Stomach (tissue), 19 donors: ENCODE measurements at places on chromosomes 12 and 14.

DNA sequence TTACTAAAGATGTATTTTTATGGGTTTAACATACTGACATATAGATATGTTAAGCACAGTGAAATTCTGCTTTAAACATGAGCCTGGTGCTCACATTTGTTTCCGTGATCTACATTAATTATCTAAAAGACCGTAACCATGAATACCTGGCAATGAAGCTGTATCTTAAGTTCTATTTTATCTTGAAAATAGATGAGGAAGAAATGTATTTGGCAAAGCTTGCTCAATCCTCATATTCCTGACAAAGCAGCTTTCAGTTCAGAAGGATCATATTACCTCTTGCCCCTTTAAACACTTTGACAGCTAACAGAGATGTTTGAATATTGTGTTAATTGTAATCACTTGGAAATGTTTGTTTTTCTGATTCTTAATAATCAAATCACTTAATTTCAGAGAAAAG, 9.8 kb downstream of the EPYC start:
- DNase-seq = peak; percentile 37

GRCh38 chr12:64587447-64587846, 22.8 kb upstream of the RASSF3 start:
- DNase-seq = no peak

DNA sequence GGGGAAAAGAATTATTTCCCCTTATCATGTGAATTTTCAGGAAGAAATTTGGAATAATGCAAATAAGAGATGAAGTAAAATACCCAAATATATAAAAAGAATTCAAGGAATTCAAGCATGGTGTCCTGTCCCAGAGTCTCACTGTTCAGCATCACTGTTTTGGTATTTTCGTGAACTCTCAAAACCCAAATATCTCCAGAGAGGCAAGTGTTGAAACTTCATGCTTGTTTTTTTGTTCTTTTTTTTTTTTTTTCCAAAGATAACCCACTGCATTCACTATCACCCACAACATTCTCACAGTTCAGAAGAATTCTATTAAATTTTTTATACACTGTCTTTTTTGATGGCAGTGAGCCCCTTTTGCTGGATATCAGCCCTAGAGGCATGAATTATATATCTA, 354.9 kb downstream of the DIO2 start:
- no peak for DNase-seq

DNA sequence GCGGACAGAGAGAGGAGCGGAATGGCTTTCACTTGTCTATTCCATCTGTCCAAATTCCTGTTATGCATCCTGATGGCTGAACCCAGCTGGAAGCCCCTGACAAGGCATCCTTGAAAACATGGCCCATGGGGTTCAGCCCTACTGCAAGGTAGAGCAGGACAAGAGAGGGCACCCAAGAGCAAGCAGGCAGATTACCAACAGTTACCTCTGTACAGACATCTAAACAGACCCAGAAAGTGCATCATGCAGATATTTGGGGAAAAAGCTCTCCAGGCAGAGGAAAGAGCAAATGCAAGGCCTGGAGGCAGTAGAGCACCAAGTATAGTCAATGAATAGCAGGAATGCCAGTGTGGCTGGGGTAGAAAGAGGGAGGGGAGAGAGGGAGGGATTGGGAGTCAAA, 407.5 kb downstream of the PCNX1 start:
- no peak for DNase-seq

- no peak for DNase-seq
Observed at GRCh38 chr12:76866726-76867125, 12.1 kb downstream of the CSRP2 start.

DNA sequence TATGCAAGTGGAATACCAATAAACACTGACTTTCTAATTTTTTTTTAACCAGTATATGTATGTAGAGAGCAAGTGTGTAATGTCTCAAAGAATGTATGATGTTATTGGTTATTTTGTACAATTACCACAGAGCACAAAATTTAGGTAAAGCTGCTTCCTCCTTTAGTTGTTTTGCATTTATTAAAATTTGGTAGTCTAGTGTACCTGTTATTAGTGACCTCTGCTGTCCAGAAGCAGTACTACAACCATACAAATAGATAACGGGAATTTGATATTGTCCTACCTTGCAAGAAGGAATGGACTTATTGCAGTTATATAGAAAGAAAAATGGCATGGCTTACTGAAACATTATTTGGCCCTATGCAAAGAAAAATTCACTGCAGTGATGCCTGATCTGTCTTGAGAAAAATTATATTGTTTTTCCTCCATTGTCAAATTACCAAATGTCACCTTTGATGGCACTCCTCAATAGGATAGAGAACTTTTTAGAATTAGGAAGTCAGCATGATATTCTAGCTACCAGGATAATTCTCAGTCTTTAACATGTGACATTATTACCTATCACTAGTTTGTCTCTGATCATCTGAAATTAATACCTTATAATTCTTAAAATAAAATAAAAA, 153.9 kb upstream of the RMST start:
- DNase-seq = peak; percentile 71

DNA sequence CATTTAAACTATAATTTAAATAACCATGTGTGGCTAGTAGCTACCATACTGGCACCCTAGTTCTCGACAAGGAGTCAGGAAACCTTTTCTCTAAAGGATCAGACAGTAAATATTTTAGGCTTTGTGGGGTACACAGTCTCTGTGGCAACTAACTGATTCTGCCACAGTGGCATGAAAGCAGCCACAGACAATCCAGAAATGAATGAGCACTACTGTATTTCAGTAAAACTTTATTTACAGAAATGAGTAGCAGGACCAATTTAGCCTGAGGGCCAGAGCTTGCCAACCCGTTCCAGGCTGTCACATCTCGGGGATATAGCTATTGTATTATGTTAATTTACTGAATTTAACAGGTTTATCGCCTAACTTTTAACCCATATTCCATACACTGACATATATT, 278.7 kb downstream of the ITPR2 start:
- no peak for DNase-seq

DNA sequence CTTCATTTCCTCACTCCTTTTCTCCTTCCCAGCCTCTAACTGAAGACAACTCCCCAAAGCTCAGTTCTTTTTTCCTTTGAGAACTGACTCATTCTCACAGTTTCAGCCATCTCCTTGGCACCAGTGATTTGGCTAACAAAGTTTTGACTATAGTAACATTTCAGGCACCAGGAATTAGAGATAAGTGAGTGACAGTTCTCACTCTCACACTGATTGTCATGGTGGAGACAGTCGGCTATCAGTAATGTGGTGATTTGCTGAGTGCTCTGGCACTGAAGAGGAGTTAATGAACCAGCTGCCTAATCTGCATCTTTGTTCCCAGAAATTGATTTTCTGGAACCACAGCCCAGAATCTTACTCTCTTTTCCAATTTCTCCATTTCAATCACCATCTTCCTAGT, 29.5 kb downstream of the HELB start:
- no peak for DNase-seq

DNA sequence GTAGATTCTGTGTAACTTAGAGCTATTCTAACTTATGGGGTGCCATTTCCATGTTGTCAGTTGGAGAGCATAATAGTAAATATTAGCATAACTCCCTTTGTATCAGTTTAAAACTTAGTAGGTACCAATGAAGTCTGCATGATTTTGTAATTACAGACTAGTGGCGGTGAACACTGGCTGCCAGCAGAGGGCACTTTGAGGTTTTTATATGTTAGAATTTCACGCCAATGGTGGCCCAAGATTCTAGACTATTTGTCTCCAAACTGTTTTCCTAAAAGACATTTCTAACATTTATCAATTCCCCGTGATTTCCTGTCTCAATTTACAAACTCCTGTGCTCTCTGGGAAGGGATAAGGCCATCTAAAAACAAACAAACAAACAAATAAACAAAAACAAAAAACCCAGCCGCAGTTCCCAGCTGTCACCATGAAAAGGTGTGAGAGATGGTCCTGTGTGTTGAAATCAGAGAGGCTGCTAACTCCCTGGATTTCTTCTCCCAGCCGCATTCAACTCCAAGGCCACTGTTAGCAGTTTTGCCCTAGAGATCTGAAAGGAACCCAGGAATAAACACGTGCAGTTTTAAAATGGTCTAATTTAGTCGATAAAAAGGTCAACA, 57.6 kb downstream of the BRMS1L start:
- DNase-seq = peak; percentile 54

GRCh38 chr14:42323426-42323825, 716.8 kb downstream of the LRFN5 start:
- no peak for DNase-seq

DNA sequence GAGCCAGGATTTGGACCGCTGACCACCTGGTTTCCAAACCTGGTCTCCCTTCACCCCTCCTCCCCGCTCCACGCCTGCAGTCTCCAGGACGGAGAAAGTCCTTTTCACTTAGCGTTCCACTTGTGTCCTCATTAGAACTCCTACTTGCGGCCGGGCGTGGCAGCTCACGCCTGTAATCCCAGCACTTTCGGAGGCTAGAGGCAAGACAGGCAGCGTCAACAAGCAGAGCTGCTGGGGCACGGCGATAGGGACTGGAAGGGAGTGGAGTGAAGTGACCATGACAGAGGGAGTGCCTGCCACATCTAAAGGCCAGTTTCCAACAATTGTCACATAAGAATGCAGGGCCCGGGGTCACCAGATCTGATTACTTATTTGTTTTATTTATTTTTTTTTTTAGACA, 132.5 kb upstream of the NCOR2 start:
- peak; percentile 56 for DNase-seq

GRCh38 chr14:51566831-51567582, 84.7 kb upstream of the FRMD6 start:
- DNase-seq = no peak

DNA sequence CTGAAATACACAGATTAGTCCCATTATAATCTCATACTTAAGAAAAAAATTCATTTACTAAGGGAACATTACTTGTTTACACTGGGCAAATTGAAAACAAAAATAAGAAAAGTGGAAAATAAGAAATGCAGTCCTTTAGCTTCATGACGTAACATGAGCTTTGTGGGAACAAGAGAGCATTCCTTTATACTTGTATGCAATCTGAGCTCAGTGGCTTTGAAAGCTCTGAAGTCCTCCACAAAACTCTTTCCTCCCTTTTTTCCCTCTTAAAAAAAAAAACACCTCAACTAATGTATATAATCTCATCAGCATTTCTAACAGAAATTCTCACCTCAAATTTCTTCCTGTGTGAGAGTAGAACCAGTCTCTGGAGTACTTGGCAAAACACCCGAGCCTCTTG, 76.9 kb upstream of the OTX2 start:
- no peak for DNase-seq

GRCh38 chr14:106599209-106599608, 1072.8 kb downstream of the TMEM121 start:
- DNase-seq = no peak

DNA sequence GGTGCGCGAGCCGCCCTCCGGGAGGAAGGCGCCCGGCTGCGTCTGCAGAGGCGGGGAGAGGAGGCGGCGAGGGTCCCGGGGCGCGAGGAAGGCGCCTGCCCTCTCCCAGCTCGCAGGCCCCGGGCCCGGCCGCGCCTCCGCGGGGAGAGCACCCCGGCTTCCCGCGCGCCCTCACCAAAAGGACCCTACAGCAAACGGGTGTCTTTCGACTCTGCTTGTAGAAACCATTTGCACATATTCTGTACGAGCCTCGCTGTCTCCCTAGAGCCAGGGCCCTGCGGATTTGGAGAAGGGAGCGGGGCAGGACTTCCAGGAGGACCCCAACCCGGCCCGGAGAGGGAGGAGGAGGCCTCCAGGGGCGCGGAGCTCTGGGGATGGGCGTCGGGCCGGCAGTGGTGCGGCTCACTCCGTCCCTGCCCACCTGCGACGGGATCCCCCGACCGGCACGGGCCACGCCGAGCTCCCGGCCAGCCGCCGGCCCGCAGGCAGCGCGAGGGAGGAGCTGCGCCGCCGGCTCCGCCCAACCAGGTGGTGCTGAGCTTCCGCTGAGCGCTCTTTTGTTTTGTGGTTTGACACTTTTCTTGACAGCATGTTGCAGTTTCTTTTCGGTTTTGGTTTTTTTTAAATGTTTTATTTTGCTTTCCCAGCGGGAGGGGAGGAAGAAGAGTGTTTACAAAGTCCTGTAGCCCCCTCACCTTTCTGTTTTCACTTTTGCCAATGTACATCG, 103.3 kb upstream of the FKBP4 start:
- DNase-seq = no peak

DNA sequence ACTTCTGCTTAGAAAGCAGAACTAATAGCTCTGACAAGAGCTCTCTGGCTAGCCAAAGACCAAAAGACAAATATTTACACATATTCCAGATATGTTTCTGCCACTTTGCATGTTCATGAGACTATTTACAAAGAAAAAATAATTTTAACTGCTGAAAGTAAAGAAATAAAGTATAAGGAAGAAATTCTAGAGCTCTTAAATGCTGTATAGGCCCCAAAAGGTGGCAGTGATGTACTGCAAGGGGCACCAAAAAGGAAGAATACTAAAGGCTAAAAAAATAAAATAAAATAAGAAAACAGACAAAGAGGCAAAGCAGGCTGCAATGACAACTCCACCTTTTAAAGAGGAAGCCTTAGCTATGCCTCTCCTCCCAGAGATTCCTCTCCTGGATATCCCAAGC, 23.0 kb downstream of the KLRK1 start:
- DNase-seq = no peak

DNA sequence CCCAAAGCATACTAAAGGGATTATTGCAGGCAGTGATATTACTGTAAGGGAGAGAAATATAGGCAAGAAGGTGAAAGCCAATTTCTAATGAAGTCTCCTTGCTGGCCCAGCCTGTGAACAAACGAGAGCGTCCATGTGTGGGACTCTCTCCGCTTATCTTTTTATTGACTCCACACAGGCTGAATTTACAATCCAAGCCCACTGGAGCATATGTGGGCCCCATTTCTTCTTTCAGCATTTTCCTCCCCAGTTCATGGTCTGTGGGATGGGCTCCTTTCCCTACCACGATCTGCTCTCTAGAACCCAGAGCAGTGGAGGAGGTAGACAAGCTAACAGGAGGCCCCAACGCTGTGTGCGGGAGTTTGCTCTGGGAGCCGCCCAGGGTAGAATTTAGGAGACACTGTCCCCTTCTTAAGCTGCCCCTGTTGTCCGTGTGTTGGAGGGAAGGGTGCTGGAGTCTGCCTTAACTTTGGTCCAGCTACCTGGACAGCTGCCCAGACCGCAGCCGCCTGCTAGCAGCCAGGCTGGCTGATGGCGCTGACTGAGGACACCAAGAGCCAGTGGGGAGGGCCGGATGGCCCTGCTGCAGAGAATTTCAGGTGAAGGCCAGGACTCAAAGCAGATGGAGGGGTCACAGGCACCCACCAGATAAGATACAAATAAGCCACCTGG, 3.2 kb upstream of the HOXC11 start:
- no peak for DNase-seq

- no peak for DNase-seq
Observed at GRCh38 chr12:100077367-100077766, 65.3 kb downstream of the BLTP3B start.

DNA sequence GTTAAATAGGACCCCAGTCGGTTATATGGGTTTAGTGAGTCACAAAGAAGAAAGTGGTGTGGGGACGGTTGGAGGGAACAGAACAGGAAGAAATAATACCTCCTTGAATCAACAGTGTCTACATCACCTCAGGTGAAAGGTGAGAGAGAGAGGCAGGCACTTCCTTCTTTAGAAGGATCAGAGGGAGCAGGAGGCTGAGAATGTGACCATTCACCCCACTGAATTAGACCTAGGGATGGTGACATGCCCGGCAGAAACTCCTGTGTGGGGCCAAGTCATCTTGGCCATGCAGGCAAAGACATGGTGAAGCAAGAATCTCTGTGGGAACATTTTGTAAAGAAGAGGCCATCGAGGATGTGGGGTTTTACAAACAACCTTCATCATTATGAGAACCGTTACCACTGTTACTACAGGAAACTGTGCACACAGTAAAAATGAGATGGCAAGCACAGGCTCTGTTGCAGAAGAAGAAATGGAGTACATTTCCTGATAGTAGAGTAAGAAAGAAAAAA, 1196.9 kb downstream of the VRK1 start:
- DNase-seq = no peak
